ENCODE measurements at places on chromosomes 6 and 20.

- DNase-seq: no peak
Measured at GRCh38 chr6:133648581-133648980, 240.3 kb upstream of the TCF21 start.

- no peak for DNase-seq
Measured at GRCh38 chr6:151445482-151445881, 6.4 kb downstream of the RMND1 start.

DNA sequence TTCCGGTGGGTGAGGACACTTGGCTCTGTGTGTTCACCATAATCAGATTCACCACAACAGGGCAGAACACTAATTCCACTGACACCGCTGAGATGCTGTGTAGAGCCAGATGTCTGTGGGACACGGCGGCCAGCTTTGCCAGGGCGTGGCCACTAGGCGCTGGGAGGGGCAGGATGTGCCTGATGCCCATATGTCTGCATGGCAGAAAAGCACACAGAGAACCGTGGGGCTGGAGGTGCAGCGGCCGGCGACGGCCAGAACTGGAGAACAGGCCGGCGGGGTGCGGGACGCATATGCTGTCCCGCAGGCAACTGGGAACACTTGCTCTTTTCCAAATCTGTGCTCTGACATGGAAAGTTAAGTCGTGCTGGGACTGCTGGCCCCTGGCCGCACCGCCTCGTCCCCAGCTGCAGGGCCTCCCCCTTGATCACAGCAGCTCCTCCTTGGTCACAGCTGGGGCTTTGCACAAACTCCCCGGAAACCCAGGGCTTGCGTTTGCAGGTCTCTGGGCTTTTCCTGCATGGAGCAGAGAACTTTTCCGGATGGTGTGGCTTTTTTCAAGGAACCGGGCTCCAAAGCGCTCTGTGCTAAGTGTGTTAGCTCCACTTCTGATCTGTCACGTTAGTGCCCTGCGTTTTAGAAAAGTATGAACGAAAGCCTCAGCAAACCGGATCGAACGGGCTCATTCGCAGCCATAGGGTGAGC is 31.1 kb downstream of the NTSR1 start:
- DNase-seq: no peak

- no peak for DNase-seq
Measured at GRCh38 chr6:127938701-127939100, 37.8 kb upstream of the THEMIS start.

GRCh38 chr20:62938105-62938888 is at the start of gene GID8:
TSS of gene GID8 (plus strand) at chr20:62938147. CDS start at chr20:62941503, 3,356 bp downstream.
- DNase-seq: peak; percentile 62

GRCh38 chr20:4443016-4443415 is 278.7 kb upstream of the PRND start:
- DNase-seq: no peak

DNA sequence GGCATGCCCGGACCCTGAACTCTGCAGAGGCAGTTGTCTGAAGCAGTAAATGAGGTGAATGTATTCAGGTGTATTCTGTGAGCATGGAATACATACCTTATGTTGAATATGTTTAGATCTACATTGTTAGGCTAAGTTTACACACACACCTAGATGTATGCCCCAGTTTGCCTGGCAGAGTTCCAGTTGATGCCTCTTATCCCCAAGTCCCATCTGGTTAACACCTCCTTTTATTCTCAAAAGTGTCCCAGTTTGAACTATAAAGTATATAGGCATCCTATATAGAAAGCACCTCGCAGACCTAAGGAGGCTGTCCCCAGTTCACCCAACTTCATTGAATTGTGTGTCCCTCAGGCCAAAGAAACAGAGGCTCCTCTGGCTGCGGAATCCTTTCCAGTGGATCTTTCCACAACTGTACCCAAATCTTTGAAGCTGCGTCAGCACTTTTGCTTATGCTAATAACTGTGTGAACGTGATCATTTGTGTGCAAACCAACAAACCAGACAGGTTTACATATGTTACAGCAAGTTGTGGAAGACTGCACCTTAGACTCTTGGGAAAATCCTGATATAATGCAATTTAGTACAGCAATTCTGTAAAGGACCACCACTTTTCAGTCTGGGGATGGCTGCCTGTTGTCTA is 4.8 kb upstream of the DHX35 start:
- no peak for DNase-seq

DNA sequence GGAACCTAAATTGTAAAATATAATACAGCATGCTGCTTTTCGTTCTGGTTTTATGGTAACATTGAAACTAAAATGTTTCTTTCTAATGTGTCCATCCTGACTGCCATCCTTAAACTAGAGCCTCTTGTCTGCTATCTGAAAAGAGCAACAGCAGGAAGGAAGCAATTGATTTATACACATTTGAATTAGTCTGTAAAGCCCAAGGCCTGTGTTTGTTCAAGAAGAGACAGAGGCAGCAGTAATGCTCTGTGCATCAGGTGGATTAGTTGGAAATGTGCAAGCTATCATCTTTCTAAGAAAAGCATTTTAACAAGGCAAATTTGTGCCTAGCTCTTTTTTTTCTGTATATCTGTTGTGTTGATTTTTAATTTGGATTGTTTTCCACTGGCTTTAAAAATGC is 128.6 kb downstream of the SCAF8 start:
- no peak for DNase-seq

DNA sequence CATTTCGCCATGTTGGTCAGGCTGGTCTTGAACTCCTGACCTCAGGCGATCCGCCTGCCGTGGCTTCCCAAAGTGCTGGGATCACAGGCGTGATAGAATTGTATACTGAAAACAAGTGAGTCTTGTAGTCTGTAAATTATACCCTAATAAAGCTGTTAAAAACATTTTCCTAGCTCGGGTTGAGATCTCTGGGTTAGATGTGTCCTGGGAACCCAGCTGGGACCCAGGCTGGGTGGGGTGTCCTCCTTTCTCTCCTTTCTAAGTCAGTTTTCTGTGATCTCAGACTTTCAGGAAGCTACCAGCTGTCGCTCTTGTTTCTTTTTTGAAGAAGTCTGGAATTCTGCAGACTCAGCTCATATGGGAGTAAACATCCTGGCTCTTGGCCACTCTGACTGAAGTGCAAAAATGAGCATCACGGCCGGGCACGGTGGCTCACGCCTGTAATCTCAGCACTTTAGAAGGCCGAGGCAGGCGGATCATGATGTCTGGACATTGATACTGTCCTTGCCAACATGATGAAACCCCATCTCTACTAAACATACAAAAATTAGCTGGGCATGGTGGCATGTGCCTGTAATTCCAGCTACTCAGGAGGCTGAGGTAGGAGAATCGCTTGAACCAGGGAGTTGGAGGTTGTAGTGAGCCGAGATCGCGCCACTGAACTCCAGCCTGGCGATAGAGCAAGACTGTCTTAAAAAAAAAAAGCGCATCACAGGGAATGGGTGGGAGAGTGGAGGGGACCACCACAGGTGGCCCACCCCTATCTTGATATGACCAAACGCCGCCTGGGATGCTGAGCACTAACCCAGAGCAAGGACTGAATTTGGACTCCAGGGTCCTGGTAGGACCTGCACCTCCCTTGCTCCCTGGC is 9.9 kb upstream of the PCIF1 start:
- DNase-seq: no peak

DNA sequence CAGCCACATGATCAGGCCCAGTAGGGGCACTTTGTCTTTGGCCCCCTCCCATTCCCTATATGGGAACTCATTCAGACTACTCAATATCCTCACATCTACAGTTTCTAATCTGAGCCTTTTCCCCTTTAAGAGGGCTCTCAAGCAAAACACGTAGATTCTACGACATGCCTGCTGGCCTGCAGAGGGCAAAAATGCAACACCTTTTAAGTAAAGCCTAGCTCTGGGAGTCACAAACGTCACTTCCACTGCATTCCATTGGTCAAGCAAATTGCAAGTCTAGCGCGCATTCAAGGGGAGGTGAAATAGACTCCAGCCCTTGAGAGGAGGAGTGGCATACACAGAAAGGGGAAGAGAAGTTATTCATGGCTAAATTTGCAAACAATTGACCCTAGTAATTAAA is 70.6 kb downstream of the CDC40 start:
- no peak for DNase-seq

DNA sequence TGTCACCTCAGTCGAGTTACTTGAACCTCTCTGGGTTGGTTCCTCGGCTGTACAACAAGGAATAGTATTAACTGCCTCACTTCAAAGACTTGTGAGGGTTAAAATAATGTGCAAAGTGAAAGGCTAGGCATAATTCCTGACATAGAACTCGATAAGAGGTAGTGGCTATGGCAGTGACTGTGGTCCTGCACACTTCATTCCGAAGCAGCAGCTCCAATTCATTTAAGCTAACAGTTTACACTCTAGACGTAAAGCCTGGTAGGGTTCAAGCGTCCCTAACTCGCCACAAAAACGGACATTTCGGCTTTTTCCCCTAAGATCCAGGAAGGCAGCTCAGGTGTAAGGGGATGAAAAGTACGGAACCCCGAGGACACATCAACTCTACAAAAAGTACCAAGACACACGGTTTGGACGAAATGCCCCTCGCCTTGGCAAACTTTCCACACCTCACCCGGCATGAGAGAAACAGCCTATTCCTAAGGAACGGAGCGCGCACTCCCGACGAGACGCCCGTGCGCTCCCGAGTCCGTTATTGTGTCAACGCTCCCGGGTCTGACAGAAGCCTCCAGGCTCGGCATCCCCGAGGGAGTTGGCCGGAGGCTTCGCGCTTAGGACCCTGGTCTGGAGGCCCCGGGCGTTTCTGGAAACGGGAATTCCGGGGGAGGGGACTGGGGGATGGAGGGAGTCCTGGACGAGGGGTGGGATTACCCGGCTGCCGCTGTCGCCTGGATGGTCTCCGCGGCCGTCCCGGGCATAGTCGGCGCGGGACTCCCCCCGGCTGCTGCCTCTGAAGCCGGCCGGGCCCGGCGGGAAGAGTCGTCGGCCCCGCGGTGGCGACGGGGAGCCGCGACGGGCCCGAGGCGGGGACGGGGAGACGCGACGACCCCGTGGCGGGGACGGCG is 937 bp downstream of the ZNF318 start:
- peak; percentile 42 for DNase-seq

- no peak for DNase-seq
Measured at GRCh38 chr6:35183281-35183680, 30.5 kb upstream of the SCUBE3 start.

GRCh38 chr6:3370361-3371221 is 86.3 kb downstream of the SLC22A23 start:
- no peak for DNase-seq

DNA sequence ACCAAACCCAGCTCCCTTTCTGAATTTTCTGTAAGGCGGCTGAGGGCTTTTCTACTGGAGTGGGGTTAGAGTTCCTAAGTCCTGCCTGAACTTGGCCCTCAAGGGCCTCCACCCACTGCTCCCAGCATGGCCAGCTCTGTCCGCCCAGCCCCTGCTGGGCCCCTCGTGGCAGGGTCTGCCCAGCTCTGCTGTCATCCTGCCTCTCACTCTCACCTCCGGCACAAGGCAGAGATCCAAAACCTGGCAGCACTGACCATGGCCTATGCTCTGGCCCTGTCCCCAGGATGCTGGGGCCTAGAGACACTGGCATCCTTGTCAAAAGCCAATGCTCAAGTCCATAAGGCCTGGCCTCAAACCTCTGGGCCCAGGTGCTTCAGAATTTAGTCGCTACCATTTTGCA is 61.1 kb downstream of the TAF4 start:
- no peak for DNase-seq

- DNase-seq: peak; percentile 17
Measured at GRCh38 chr6:4180652-4181255, 45.4 kb upstream of the ECI2 start.

GRCh38 chr6:125193208-125193607 is 39.6 kb downstream of the TPD52L1 start:
- no peak for DNase-seq

DNA sequence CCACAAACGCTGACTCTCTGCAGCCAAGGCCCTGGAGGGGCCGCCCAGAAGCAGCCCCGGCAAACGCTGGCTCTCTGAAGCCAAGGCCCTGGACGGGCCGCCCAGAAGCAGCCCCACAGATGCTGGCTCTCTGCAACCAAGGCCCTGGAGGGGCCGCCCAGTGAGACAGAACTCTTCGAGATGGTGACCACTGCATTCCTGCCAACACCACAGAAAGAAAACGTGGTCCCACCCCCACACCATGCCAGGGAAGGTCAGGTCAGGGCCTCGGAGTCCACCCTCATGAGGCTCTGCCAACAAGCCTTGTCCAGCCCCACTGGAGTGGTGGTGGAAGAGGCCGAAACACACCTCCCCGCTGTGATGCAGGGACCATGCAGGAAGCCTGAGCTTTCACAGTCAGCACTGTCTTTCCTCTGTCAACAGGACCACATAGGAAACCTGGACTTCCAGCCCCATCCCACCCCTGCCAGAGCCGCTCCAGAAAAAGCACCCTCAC is 97.5 kb downstream of the DLL1 start:
- DNase-seq: no peak

DNA sequence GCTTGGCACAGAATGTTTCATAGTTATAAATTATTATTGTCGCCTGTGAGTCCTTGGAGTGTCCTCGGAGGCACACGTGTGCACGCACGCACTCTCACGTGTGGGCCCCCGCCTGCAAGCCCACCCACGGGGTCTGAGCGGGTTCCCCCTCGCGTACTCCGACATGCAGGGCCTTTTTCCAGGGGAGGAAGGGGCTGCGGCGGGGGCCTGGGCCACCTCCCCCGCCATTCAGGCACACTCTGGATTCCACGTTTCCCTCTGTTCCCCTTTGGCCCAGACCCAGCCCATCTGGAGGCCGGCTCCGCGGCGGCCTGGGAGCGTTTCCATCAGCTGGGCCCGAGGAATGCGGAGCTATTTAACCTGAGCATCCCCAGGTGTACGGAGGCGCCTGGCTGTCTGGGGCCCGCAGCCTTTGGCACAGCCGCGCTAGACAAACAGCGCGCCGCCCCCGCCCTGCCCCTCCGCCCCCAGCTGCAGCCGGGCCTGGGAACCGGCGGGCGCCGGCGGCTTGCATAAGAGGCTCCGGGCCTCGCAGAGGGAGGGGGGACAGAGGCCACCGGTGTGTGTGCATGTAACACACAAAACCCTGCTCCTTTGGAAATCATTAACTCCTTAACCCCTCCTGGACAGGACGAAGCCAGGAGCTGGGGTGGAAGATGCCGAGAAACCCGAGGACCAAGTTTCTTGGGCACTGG is 3.3 kb downstream of the ID1 start:
- peak; percentile 98 for DNase-seq

DNA sequence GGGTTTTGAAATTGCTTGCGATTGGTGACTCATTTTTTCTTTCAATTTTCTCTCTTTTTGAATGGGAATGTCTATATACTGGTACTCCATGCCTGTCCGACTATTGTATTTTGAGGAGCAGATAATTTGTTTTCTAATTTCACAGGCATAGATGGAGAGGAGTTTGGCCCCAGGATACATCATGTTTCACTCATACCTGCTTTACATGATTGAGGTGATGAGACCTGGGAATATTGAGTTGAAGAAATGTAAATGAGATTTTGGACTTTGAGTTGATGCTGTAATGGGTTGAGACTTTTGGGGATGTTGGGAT is 253.1 kb upstream of the RAB32 start:
- DNase-seq: no peak

DNA sequence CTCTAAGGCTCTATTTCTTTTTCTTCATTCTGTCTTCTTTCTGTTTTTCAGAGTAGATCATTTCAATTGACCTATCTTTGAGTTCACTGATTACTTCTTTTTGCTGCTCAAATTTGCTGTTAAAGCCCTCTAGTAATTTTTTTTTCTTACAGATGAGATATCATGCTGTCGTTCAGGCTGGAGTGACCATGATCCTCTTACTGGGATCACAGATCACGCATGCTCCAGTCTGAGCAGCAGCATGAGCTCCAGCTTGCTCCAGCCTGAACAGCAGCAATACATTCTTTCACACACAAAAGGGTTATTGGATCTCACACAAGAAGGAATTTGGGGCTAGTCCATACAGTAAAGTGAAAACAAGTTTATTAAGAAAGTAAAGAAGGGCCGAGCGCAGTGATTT is 12.3 kb upstream of the TRIM38 start:
- DNase-seq: no peak

- no peak for DNase-seq
Measured at GRCh38 chr6:43809417-43810305, 39.6 kb downstream of the VEGFA start.

Measured in HuH-7 (cell line).